ENCODE measurements at places on chromosomes 4 and X.

DNA sequence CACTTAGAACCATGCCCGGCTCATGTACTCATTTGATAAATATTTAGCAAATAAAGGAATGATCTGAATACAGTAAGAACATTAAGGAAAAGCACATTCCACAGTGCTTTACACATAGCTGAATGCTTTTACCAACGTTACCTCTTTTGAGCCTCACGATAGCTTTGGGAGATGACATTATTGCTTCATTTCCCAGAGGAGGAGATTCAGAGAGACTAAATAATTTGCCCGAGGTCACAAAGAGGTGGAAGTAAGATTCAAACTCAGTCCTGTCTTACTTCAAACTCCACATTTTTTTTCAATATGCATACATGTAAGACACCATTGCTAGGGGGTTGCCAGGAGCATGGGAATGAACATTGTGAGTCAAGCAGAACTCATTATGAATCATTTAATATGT, 538.5 kb downstream of the BCOR start:
- no peak for DNase-seq

GRCh38 chr4:97238956-97239666, 904.2 kb downstream of the STPG2 start:
- no peak for DNase-seq

DNA sequence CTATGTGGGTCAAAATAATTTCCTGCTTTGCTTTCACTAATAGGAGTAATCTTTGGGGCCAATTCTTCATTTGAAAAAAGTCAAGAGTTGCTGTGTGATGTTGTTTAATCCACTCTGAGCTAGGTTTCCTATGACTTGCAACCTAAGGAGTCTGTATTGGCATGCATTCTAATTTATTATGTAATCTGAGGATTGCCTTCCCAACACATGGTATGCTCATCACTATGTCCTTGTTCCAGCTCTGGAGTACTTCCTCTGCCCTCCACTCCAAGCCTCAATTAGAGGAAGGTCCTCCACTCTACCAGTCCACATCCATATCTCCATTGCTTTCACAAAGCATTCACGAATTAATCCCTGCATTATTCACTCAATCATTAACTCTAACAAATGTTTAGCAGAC, 56.1 kb downstream of the PPP3CA start:
- DNase-seq: no peak

DNA sequence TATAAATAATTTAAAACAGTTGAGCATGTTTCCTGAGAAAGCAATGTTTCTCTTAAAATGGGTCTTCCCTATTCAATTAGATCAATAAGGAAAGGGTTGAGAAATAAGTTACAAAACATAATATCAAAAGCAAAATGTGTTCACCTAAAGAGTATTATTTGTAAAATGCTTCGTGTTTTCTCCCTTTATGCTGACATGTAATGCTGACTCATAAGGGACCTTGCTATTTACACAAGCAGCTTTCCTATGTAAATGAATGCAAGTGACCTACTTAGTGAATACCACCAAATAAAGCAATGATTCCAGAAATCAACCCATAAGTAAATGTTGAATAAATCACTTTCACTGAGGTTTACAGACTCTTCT, 91.5 kb downstream of the ELOVL6 start:
- DNase-seq: no peak

DNA sequence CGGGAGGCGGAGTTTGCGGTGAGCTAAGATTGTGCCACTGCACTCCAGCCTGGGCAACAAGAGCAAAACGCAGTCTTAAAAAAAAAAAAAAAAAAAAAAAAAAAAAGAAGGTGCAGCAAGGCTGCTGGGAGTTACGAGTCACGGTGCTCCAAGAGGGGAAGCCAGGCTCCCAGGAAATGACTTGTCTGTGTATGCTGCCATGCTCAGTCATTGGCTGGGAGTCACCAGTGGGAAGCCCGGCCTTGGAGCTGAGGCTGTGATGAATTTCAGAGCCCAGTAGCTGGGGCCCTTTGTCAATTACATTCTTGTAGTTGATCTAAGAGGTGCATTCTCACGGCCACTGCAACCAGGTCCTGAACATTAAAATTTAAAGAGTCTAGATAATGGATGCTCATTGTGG, 1105.1 kb upstream of the TENM3 start:
- no peak for DNase-seq

GRCh38 chrX:39883666-39884065, 214.1 kb downstream of the BCOR start:
- DNase-seq: peak; percentile 39

All from activated CD4-positive, alpha-beta T cell treated with anti-CD3 and anti-CD28 coated beads, Interleukin-2, amount 50 U/mL, for 24 hours (primary cell).